ENCODE measurements at places on chromosomes 7 and 10. TPM values are rescaled to one million over a fixed set of nuclear protein-coding genes. Genes with fewer than 3 reads are reported as not detected.

Gene SPACDR
- not detected for total RNA-seq

DNA sequence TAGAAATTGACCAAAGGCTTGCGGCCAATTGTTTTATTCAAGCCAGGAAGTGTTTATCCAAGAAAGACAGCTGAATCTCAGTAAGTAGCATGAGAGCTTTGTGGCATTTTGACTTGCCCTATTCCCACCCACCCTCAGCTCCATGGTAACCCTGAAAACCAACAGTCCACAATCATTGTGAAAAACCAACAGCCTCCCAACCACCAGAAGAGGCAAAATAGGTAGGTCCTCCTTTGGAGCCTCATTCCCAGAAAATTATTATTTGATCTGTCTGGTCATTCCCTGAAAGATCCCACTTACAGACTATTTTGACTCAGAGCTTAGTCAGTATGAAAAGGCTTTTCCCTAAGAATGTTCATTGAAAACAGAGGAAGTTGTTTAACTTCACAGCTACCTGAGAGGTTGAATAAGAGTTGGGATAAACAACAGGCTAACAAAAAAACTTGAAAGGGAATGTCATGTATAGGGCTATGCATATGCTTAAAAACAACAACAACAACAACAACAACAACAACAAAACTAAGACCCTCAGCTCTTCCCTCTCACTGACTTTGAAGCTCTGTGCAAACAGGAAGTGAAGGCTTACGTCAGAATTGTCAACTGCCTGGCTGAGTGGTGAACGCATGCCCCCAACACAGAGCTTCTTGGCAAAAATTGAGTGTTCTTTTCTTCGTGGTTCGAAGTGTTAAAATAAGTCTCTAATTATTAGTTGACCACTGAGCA is 11.2 kb downstream of the KPNA7 start:
- peak; percentile 72 for DNase-seq

DNA sequence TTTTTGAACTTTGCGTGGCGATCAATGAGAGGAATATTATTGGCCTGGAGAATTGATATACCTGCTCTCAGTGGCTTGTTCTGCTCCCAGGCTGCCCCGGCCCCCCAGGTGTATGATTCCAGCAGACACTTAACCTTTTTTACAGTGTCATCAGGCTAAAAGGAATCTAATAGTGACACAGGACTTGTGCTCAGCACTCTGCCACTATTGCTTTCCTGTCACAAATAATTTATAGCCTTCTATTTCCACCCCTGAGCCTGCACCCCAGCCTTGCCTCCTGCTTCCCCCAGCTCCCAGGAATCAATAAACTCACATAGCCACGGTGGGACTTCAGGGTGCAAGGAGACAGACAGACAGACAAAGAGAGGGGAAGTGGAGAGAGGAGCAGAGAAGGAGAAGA is 28.3 kb downstream of the PAX2 start:
- no peak for DNase-seq

Gene SLC18A3
- total RNA-seq: 0.10 TPM

- peak; percentile 15 for DNase-seq
Measured at GRCh38 chr10:48981310-48981907, 41.8 kb upstream of the LRRC18 start.

- DNase-seq: no peak
Measured at GRCh38 chr7:26630941-26631580, 233.3 kb downstream of the SKAP2 start.

Gene TNRC18
- 9.9 TPM for total RNA-seq

- peak; percentile 90 for DNase-seq
Measured at GRCh38 chr10:114648368-114648767, 9.7 kb downstream of the ABLIM1 start.

DNA sequence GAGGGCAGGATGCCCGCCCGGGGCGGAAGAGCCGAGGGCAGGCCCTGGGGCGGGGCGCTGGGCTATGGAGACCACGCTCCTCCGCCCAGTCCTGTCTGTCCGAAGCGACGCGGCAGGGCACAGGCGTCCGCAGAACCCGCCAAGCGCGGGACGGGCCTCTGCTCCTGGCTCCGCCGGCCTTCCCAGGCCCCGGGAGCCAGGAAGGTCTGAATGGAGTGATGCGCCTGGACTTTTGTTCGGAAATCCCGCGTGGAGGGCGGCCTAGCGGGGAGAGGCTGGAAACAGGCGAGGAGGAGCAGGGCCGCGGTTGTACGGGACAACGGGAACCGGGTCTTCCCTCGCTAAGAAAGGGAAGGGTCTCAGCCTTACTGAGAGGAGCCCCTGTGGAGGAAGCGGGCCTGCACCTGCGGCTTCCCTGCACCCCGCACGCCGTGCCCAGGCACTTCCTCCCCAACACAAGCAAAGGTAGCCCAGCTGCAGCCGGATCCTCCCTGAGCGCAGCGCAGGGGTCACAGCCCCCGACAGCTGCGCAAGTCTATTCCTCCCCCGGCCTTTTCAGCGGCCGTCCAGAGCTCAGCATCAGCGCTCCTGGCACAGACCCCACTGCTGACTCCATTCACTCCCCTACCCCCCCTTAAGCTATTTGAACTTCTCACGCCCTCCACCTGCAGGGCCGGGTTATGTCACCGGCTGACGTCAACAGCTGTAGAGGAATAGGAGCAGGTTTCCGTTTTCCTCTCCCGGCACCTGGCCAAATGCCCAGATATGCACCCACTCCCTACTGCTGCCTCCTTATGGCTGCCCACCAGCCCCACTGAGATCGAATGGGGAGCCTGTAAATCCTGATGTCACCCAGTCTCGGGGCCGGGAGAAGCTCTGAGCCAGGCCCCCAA is 143.2 kb upstream of the RET start:
- DNase-seq: peak; percentile 2

DNA sequence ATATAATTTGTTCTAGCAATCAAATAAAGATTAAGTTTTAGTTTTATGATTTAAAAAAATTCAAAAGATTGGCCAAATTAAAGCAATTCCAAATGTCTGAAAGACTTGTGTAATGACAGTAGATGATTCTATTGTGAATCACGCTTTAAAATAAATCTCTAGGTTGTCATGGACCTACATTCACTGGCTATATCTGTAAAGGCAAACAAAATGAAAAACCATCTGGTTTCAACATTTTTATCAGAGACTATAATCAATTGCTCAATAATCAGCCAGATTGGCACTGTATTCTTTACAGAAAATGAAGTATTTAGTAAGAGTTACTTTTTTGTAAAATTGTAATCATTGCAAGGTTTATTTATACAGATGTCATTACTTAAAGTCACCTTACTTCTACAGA is 60.7 kb downstream of the DGKB start:
- no peak for DNase-seq

DNA sequence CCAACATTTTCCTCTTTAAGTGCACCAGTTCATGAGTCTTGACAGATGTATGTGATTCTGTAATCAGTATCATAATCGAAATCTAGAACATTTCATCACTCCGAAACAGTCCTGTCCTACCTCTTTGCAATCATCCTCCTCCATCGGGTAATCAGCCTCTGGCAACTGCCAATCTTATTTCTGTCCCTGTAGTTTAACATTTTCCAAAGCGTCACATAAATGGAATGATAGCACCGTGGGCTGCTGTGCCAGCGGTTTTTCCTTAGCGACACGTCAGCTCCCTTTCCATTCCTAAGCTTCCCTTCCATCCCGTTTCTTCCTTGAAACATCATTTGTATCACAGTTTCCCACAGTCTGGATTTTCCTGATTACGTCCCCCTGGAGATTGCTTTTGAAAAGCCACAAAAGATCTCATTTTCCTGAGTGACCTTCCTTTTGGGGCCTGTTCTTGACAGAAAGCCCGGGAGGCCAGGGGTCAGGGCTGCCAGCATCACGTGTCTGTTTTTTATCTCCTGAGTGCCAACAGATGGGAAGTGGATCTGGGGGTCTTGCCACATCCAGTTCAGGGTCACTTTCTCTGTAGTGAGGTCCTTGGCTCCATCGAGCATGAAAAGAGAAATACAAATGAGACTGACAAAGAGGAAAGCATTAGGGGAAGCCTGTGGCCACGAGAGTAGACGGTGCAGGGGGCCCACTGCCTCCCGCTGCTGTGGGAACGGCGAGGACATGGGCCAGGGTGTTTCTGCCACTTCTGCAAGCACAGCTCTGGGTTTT is 31.6 kb downstream of the TMEM120A start:
- DNase-seq: no peak

DNA sequence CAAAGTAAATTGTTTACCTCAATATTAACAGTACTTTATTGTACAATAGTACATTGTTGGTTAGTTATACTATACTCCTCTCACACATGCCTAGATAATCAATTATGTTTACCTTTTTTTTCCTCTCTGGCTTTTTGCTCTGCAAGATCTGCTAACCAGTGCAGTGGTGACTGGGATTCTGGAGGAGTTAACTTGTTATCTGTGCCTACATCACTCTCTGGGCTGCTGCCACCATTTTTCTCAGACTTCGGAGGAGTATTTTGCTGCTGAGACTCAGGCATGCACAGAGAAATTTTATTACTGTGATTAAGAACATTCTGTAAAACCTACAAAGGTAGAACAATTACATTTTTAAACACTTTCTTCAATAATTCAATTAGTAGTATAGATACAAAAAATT is 59.7 kb downstream of the NRBF2 start:
- no peak for DNase-seq

- DNase-seq: no peak
Measured at GRCh38 chr10:112790030-112790429, 160.0 kb upstream of the TCF7L2 start.

DNA sequence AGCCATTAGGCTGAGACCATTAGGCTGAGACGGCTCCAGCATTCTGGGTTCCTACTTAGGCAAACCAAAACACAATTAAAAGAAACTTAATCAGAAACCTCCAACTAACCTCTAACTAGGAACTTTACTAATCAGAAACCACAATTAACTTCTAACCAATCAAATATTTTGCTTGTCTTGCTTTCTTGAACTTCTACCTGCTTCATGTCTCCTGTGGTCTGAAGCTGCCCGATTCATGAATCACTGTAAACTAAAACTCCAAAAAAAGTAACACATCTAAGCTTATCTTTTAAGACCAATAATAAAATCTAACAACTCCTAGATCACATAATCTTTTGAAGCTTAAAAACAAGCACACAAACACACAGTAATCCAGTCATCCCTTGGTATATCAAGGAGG is 76.1 kb downstream of the PDSS1 start:
- DNase-seq: peak; percentile 71

DNA sequence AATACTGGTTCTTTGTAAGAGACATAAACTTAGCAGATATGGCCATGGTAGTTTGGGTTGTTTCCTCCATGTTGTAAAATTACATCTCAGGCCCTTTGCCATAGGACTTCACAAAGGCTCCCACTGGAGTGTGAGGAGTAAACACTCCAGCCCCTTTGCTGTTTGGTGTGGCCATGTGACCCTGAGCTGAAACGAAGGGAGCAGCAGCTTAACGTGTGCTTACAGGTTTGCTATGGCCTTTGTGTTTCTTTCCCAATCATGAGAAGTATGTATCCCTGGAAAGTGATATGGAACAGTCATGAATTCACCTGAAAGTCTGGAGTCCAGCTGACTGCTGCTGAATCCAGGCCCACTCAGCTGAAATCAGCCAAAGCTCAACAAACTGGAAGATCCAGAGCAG is 23.8 kb upstream of the SFTPA1 start:
- no peak for DNase-seq

Gene MRLN
- total RNA-seq: not detected

Gene STOX1
- 2.9 TPM for total RNA-seq

GRCh38 chr10:23013581-23014335 is 81.6 kb upstream of the MSRB2 start:
- no peak for DNase-seq

DNA sequence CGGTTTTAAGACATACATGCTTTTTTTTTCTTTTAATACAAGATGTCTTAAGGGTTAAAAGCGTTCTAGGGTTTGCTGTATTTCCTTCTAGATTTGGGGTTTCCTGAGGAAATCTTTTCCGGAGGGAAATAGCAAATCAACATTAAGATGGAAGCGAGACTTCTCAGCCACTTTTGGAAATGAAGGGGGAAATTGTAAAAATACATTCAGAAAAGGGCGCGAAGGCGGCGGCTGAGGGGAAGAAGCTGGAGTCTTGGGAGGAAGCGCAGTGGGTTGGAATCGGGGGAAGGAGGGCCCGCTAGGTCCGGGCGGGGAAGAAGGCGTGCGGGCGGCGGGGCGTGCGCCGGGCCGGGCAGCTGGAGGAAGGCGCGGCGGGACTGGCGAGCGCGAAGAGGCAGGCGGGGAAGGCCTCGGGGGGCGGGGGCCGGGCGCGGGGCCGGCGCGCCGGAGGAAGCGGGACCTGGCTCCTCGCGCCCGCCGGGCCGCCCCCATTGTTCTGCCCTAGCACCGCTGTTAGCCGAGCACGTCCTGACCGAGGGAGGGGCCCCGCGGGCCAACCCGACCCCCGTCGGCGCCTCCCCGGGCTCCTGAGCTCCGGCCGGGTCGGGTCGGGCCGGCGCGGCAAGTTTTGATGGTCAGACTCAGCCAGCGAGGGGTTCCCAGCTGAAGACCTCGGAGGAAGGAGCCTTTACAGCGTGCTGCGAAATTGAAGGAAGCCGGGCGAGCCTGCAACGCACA is 1.5 kb upstream of the SKIDA1 start:
- DNase-seq: no peak

DNA sequence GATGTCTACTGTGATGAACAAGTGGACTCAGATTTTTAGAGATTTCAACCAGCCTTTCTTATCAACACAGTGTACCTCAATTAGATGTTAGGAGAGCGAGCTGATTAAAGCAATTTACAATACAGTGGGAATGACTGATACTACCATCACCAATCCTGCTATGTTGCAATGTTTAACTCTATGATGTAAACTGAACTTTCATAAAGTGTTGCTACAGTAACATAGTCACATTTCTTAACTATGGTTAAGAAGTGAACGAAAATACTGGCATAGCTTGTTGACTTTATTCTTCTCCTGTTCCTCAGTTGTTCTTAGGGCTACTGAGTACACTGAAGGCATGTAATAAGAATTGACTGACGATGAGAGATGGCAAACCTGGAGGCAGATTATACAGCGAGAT is 139.8 kb downstream of the MYOF start:
- DNase-seq: no peak

- peak; percentile 51 for DNase-seq
Measured at GRCh38 chr10:6144406-6145165, 55.8 kb downstream of the RBM17 start.

All from renal cortical epithelial cell (primary cell).